Hypothalamus (tissue), 51 donors: ENCODE measurements at places on chromosomes 1 and 21.

DNA sequence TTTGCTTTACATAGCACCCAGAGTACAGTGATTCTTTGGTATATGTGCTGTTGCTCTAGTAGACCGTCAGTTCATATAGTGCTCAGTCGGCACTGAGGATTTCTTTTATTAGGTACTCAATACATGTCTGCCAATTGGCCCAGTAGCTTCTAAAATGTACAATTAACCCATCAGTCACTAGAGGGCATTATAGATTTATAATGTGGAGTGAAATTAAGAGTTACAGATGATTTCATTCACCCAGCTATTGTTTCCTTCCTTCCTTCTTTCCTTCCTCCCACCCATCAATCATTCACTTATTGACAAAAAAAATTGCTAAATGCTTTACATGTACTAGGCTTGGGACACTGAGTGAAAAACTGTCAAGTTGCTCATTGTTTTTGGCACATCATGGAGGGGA is 263.6 kb upstream of the USP24 start:
- no peak for DNase-seq

DNA sequence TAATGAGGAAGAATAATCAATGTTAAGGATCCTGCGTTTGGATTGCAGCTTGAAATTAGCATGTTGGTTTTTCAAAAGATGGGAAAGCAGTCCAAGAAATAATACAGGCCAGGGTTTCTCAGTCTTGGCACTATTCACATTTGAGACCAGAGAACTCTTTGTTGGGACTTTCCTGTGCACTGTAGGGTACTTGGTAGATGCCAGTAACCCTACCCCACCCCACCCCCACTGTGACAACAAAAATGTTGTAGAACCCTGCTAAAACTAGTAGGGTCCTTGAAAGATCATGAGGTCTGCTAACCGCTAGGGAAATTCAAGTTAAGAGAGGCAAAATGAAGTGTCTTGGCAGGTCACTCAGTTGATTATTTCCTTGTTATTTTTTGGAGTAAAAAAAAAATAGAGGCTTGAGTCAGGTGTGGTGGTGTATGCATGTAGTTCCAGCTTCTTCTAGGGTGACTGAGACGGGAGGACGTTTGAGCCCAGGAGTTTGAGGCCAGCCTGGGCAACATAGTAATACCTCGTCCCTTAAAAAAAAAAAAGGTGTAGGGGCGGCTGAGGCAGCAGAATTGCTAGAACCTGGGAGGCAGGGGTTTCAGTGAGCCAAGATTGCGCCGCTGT is 53.3 kb downstream of the SPEN start:
- DNase-seq = no peak

- DNase-seq = no peak
Observed at GRCh38 chr1:10674700-10675609, 121.5 kb downstream of the CASZ1 start.

- no peak for DNase-seq
Observed at GRCh38 chr1:167620002-167620401, 10.0 kb upstream of the RCSD1 start.

GRCh38 chr1:226027538-226028217 is 28.5 kb upstream of the SDE2 start:
- DNase-seq = no peak

DNA sequence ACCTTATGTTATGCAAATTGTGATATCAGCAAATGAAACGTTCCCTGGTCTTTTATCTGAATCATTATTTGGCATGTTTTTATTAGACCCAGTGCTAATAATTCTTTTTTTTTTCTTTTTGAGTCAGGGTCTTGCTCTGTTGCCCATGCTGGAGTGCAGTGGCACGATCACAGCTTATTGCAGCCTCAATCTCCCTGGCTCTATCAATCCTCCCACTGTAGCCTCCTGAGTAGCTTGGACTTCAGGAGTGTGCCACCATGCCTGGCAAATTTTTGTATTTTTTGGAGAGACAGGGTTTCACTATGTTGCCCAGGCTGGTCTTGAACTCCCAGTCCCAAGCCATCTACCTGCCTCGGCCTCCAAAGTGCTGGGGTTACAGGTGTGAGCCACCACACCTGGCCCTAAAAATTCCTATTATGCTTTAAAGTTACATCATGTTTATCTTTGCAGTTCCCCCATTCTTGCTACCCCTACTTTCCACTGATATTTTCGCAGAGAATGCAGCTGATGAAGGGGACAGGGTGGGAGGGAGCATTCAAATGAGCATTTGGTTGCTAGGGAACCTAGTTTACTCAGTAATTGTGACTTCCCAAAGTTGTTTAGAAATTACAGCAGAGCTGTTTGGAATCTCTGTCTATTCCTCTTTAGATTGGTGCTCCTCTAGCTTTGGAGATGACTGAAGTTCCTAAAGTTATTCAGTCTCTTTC is 18.4 kb downstream of the C1orf21 start:
- no peak for DNase-seq

DNA sequence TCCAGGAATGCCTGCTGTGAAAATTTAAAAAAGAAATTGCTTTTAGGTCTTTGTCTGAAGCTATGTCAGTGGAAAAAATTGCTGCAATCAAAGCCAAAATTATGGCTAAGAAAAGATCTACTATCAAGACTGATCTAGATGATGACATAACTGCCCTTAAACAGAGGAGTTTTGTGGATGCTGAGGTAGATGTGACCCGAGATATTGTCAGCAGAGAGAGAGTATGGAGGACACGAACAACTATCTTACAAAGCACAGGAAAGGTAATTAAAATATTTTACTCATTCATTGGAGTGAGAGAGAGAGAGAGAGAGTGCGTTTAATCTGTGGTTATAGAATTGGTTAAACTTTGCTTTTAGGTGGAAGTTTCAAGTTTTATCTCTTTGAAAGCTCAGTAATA is 20.0 kb downstream of the CDC73 start:
- no peak for DNase-seq

- no peak for DNase-seq
Observed at GRCh38 chr1:182113879-182114626, 52.5 kb upstream of the ZNF648 start.

DNA sequence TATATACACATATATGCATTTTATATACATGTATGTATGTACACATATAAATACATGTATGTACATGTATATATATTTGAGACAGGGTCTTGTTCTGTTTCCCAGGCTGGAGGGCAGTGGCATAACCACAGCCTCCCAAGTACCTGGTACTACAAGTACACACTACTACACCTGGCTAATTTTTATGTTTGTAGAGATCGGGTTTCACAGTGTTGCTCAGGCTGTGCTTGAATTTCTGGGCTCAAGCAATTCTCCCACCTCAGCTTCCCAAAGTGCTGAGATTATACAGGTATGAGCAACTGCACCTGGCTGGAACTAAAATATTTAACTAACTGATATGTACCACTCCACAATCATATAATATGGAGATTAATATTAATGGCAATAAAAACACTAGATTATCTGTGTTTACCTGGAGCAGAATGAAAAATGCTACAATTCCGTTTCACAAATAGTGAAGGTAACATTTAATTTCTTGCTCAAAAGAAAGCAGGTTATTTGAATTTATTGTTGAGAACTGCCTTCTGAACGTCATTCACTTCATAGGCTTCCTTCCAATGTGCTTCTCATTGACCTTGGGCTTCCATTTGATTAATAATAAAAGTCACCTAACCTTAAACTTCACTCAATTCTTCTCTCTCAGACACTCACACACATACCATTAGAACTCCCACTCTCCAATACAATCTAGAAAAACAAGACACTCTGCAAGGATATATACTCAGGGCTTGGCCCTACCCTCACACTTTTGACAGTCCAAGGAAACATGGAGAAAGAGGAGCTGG is 57.0 kb downstream of the PTGER3 start:
- DNase-seq = no peak

- no peak for DNase-seq
Observed at GRCh38 chr1:199843861-199844260, 183.6 kb upstream of the NR5A2 start.

- no peak for DNase-seq
Observed at GRCh38 chr1:92551916-92552315, 65.2 kb upstream of the GFI1 start.

DNA sequence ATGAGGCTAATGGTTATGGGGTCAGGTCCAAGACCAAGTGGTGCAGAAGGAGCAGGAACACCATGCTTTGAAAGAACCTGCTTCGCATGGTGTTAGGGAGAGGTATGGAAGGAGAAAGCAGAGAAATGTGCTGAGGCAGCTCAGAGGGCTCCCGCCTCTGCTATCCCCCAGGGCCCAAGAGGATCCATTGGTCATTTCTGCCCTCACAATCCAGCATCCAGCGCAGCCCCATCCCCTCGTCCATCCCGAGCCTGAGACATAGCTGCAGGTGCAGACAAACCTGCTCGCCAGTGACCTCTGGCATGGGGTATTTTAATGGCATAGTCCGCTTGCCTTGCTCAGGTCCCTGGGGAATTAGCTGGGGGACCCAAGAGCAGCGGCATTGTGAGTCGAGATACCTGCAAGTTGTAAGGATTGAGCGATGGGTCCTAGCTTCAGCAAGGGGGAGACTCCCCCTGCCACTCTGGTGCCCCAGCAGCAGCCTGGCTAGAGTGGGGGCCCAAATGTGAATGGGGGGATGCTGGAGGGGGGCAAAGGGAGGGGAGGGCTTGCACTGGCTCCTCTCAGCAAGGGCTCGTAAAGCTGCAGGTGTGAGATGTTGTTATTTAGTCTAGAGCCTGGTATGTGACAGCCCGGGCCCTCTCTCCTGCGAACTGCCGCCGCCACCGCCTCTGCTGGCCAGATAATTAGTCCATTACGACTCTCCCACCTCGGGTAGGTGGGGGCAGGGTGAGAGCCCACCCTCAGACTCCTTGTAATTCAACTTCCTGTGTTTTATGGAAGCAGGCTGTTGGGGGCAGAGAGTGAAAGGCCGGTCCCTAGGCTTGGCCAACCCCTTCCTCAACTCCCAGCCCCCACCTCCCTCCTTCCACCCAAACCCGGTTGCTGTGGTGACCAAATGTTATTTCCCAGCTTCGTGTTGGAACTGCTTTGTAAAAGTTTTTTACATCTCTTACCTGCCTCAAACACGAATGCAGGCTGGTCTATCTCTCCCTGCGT is 118.8 kb downstream of the RNF220 start:
- no peak for DNase-seq

GRCh38 chr1:202113690-202114300 is 8.9 kb upstream of the GPR37L1 start:
- no peak for DNase-seq

DNA sequence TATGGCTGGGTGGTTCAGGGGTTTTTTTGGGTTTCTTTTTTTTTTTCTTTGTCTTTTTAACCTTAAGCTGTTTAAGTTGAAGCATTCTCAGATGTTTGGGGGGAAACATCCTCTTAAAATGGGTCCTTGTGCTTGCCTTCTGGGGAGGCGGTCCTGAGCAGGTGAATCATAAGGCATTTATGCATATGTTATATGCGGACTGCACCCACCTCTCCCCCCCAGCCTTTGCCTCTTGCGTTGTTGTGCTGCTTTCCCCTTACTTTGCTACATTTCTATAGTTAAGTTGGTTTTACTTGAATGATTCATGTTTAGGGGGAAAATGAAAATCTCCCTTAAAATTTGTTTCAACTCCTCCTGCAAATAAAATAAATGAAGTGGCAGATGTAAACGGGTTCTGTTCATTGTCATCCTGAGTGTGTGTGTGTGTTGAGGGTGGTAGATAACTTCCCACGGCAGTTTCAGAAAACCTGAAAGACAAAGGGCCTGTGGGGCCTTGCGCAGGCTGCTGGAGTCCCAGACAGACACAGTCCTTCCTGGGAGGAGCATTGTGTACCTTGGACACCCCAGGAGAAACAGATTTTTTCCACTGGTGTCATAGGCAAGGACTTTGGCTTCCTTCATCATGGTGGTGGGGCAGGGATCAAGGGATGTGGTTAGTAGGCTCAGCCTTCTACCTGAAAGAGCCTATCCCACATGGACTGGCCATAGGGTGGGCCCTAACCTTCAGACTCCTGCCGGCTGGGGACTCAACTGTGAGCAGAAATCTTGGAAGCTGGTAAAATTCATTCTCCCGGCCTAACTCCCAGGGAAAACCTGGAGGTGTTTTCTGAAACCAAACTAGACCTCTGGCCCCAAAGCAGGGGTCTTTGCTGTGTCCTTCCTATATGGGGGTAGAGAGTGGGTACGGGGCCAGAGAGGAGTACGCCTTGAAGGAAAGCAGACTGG is 926 bp upstream of the SH3D21 start:
- no peak for DNase-seq

DNA sequence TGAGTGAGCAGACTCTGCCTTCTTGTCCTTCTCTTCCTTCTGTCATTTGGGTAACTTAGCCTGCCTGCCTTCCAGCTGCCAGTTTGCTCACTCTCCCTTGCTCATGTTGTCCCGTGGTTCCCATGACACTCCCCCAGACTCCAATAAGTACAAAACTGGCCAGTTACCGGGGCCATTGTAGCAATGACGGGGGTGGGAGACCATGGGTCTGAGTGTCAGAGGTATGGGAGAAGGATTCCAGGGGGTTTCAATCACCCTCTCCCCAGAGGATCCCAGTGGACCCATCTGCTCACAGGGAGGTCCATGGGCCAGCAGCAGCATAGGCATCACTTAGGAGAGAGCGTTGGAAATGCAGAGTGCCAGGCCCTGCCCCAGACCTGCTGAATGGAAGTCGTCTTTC is 51.3 kb downstream of the CAPN9 start:
- DNase-seq = no peak

GRCh38 chr1:46056325-46056724 is 76.1 kb downstream of the PIK3R3 start:
- no peak for DNase-seq

- no peak for DNase-seq
Observed at GRCh38 chr1:224203243-224204016, 20.4 kb downstream of the DEGS1 start.

- DNase-seq = no peak
Observed at GRCh38 chr1:48903291-48903690, 126.6 kb upstream of the BEND5 start.

- DNase-seq = no peak
Observed at GRCh38 chr21:39384674-39385298, 35.9 kb upstream of the HMGN1 start.

DNA sequence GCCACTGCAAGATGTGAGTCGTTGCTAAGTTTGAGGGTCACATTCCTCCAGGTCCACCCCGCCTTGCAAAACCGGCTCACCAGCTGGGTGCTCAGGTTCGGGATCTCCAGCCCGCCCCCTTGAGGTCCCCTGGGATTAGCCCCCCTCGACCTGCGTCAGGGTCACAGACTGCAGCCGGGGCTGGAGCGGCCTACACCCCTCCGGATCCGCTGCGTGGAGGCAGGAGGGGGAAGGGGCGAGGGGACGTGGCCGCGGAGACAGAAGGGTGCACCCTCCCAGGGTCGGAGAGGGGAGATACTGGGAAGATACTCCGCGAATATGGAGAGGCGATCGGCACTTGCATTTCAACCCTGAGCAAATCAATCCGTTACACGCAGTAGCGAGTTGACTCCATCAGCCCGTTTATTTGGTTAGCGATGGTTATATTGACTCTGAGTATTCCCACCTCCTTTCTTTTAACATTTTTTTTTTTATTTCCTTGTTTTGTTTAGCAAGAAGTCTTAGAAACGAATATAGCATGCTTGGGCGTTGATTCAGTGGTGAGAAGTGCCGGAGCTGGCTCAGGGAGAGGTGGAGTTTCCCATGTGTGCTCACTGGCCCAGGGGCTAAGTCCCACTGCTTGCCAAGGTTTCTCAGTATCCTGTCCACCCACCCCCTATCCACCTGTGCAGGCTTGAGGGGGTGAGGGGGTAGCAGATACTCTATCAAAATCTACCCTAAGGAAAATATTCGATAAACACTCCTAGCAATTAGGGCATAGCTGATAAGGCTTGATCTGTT is 997 bp downstream of the IFNAR2 start:
- peak; percentile 37 for DNase-seq
